ENCODE measurements at places on chromosomes 11 and 22.

GRCh38 chr11:107858217-107859070 is at the start of gene SLC35F2:
Gene SLC35F2 (minus strand): TSS chr11:107858787. CDS start chr11:107858767, 20 bp downstream.
- peak; percentile 82 for DNase-seq

GRCh38 chr11:16806791-16807190 is 68.3 kb downstream of the C11orf58 start:
- no peak for DNase-seq

DNA sequence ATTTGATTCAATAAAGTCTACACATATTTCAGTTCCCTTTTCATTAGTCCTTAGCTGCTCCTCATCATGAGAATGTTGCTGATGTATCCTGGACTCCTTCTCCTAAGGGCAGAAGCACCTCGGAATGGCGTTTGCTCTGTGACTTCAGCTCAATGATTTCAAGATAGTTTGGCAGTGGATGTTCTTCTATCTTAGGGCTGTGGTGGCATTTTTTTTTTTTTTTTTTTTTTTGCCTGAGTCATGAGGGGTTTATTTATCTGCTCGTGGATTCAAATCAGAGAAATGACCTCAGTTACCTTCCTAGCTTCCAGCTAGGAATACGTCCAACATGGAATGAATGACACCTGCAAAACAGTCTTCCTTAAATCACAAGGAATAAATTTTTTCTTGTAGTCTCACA is 220.0 kb upstream of the ZBED5 start:
- no peak for DNase-seq

- no peak for DNase-seq
Measured at GRCh38 chr22:44459551-44459950, 38.5 kb downstream of the RTL6 start.

DNA sequence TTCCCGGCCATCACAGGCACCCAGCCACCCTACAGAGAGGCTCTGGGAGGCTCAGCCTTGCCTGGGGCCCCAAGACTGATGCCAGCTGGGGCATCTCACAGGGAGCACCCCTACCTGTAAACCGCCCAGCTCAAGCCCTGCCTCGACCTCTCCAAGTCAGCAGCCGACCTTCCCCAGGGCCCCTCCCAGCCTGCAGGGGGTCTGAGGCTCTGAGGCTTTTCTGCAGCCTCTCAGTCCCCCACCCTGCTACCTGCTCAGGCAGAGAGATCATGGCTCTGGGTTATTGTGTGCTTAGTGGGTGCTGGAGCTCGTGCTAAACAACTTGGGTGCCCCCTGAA is 23.1 kb upstream of the RTN4R start:
- no peak for DNase-seq
